ENCODE measurements at places on chromosomes 12 and 14. TPM values are rescaled to one million over a fixed set of nuclear protein-coding genes. Genes with fewer than 3 reads are reported as not detected.

- no peak for DNase-seq
Observed at GRCh38 chr12:6849427-6849826, 1.7 kb downstream of the CDCA3 start.

DNA sequence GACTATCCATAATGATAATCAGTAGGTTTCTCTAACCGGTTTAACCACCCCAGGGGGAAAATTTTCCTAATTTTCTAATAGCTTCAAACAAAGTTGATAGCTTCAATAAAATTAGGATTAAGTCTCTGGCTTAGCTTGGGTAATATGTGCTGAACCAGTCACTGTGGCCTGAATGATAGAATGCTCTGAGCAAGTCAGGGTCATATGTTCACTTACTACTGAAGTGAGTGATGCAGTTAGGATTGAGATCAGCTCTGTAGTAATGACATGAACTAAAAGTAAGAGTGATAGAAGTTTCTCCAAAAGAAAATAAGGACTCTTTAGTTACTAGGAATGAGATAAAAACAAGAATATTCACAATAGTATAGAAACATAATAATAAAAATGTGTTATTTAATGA lies 32.6 kb downstream of the ETNK1 start:
- DNase-seq, result no peak

Gene BICDL1
- total RNA-seq, result 4.4 TPM

Gene NR1H4
- 1.9 TPM for total RNA-seq

Gene ACVR1B
- 9.9 TPM for total RNA-seq
